ENCODE measurements at places on chromosomes 5 and 9.

DNA sequence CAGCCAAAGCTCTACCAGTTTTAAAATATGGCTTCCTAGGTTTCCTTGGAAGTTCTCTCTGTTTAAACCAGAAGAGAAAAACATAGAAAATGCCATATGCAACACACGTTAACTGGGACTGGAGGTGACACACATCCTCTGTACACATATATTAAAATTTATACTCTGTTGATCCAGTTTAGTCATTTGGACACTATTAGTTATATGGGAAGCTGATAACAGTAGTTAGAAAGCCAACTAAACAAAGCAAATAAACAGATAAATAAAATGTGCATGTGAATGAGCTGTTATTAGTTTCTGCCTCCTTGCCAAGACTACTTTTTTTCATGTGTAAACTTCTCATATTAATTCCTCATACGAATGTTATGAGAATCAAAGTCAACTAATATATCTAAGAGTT is 1249.2 kb upstream of the CDH6 start:
- no peak for DNase-seq

- DNase-seq, result no peak
These were observed 9.9 kb downstream of the PLK2 start for GRCh38 chr5:58450018-58450417.

GRCh38 chr9:98547606-98548005 is 161.1 kb downstream of the GABBR2 start:
- no peak for DNase-seq

DNA sequence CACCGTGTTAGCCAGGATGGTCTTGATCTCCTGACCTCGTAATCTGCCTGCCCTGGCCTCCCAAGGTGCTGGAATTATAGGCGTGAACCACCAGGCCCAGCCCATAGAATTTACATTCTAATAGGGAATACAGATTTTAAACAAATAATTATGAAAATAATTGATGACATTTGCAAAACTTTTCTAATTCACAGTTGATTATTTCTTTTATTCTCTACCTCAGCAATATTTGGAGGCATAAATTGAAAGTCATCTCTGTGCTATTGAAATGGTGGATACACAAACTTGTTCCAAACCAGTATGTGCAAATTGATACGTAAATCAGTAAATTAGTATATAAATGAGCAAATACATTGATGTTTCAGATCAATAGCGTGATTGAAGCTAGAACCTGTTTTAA is 8.2 kb downstream of the BNIP1 start:
- DNase-seq, result no peak

DNA sequence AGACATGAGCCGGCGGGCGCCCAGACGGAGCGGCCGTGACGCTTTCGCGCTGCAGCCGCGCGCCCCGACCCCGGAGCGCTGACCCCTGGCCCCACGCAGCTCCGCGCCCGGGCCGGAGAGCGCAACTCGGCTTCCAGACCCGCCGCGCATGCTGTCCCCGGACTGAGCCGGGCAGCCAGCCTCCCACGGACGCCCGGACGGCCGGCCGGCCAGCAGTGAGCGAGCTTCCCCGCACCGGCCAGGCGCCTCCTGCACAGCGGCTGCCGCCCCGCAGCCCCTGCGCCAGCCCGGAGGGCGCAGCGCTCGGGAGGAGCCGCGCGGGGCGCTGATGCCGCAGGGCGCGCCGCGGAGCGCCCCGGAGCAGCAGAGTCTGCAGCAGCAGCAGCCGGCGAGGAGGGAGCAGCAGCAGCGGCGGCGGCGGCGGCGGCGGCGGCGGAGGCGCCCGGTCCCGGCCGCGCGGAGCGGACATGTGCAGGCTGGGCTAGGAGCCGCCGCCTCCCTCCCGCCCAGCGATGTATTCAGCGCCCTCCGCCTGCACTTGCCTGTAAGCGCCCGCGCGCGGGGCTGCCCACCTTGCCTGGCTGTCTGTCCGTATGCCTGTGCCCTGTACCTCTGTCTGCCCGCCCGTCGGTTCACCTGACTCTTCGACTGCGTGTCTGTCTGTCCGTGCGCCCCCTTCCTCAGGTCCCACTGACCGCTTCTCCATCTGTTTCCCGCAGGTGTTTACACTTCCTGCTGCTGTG is 412 bp downstream of the FGF18 start:
- DNase-seq, result peak; percentile 34

DNA sequence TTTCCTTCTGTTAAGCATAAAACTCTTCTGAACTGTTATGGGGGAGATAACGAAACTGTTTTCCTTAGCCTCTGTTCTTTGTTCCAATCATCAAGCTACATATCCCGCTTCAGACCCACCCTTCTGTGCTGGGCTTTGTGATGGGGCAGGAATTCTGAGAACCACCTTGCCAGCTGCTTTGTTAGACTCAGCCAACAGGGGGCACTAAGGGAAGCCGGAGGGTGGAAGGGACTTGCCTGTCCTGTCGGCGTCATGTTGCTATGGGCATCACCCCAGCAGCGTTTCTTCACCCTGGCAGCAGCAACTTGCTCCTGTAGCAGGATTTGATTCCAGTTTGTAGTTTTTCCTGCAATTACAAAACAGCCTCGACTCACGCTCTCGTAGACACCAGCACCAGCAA is 169.1 kb downstream of the CAAP1 start:
- no peak for DNase-seq

GRCh38 chr5:89324990-89325389 is 442.0 kb upstream of the MEF2C start:
- no peak for DNase-seq

- DNase-seq, result peak; percentile 8
These were observed 586.4 kb downstream of the TAF11L14 start for GRCh38 chr5:18220631-18221030.

DNA sequence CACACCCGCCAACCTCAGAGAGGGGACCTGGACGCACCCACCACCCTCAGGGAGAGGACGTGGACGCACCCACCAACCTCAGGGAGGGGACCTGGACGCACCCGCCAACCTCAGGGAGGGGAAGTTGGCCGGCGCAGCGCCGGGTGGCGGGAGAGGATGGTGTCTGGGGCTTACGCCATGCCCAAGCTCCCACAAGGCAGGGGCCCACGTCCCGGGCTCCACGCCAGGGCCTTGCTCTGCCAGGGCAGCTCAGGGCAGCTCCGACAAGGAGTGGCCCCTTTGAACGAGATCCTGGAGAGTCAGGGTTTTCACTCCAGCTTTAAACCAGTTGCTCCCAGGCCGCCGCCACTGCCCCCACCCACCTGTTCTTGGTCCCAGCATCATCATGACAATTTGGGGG is 32.2 kb upstream of the SLC12A7 start:
- DNase-seq, result no peak

- DNase-seq, result no peak
These were observed 19.7 kb downstream of the EXD3 start for GRCh38 chr9:137403269-137403668.

GRCh38 chr5:107668154-107669095 is 2.3 kb downstream of the EFNA5 start:
- no peak for DNase-seq

- peak; percentile 5 for DNase-seq
These were observed 471.7 kb upstream of the RORB start for GRCh38 chr9:74025402-74025925.

DNA sequence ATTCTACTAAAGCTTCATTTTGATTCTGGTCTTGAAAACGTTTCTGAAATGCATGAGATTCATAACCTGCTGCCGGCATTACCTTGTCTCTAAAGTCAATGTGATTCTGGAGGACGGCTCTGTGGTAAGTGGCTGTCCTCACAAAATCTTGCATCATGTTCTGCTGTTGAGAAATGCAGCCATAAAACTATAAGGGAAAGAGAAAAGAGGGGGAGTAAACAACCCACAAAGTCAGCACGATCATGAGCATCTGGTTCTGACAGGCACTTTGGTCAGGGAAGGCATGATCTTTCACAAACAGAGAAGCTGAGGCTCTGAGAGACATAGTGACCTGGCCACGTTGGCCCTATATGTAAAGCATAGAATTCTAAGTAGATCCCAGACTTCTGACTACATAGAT is 168.9 kb upstream of the PUM3 start:
- DNase-seq, result no peak

DNA sequence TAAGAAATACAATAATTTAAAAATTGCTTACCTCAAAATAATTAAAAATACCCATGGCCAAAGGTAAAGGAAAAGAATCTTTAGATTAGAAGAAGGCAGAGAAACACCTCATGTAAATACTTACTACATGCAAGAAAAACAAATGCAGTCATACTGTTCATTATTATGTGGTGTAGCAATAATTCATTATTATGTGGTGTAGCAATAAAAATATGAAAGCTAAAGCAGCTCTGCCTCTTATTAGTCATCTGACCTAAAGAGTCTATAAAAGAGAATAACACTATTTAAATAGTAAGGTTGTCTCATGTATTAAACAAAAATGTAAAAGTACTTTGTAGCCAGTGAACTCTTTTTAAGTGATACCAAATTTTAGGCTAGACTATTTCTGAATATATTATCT is 6.6 kb downstream of the DTWD2 start:
- DNase-seq, result peak; percentile 6

DNA sequence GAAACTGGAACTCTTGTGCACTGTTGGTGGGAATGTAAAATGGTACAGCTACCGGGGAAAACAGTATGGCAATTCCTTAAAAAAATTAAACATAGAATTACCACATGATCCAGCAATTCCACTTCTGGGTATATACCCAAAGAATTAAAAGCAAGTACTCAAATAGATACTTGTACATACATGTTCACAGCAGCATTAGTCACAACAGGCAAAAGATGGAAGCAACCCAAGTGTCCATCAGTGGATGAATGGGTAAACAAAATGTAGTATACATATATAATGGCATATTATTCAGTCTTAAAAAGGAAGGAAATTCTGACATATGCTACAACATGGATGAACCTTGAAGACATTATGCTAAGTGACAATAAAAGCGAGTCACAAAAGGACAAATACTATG is 7.4 kb upstream of the SLC22A5 start:
- DNase-seq, result no peak

- DNase-seq, result no peak
These were observed 181.4 kb downstream of the NTRK2 start for GRCh38 chr9:84850830-84851392.

- DNase-seq, result no peak
These were observed 32.6 kb upstream of the RASGEF1C start for GRCh38 chr5:180241600-180241999.

- DNase-seq, result peak; percentile 86
These were observed 6.8 kb downstream of the MACROH2A1 start for GRCh38 chr5:135392256-135392655.

DNA sequence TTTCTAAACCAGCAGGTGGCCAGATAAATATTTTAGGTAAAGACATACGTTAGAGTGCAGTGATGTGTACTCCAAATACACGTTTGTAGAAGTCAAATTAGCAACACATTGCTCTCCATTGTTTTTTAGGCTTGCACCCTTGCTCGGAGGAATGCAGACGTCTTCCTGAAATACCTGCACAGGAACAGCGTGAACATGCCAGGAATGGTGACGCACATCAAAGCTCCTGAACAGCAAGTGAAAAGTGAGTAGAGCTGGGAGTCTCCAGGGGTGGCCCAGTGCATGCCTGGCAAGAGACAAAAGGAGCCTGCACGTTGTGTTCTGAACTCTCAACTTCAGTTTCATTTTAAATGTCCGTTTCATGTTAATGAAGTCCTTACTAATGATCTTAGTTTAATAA is 207.5 kb upstream of the OTULINL start:
- no peak for DNase-seq

DNA sequence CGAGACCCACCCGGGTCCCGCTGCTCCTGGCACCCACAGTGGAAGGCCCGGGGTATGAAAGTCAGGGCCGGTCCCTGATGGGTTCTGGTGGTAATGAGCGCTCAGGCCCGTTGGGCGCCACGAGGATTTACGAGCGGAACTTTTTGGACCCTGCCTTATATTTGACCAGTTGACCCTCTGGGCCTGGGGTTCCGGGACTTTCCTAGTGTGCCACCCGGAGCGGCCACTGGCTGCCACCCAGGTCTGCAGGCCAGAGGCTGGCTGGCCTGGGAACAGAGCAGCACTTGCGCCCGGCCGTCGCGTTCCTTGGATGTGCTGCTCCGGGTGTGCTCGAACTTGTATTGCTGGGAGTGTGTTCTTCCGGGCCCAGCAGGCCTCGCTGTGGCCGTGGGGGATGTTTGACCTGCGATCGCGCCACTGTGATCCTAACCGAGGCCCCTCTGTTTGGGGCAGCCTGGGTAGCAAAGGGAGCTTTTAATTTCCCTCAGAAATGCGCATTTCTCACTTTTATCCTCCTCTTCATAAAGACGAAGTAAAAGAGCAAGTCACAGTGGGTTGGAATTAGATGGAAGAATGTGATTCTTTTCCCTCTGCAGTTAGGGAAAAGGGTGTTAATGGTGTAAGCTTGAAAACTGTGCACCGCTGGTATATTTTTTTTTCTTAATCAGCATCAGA is 1.2 kb downstream of the F2RL1 start:
- DNase-seq, result no peak

DNA sequence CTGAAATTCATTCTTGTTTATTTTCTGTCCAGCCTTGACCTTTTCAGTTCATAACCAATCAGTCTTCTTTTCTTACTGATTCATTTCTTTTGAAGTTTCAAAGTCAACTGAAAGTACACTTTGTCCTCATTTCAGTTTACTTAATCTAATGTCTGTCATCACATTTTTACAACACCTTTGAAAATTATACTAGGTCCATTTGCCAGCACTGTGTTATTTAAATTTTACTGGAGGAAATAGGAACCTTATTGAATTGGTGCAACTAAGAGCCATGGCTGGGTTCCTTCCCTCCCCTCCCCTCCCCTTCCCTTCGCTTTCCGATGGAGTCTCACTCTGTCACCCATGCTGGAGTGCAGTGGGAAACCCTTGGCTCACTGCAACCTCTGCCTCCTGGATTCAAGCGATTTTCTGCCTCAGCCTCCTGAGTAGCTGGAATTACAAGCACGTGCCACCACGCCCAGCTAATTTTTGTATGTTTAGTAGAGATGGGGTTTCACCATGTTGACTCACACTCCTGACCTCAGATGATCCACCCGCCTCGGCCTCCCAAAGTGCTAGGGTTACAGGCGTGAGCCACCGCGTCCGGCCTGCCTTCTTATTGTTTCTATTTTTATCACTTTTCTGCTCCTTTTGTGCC is 6.3 kb downstream of the RMI1 start:
- DNase-seq, result peak; percentile 40

GRCh38 chr5:158096835-158097234 is 237.9 kb upstream of the CLINT1 start:
- DNase-seq, result no peak

GRCh38 chr5:38121420-38121819 is 136.9 kb upstream of the EGFLAM start:
- DNase-seq, result no peak

GRCh38 chr9:69572611-69573010 is 99.6 kb downstream of the APBA1 start:
- peak; percentile 42 for DNase-seq

DNA sequence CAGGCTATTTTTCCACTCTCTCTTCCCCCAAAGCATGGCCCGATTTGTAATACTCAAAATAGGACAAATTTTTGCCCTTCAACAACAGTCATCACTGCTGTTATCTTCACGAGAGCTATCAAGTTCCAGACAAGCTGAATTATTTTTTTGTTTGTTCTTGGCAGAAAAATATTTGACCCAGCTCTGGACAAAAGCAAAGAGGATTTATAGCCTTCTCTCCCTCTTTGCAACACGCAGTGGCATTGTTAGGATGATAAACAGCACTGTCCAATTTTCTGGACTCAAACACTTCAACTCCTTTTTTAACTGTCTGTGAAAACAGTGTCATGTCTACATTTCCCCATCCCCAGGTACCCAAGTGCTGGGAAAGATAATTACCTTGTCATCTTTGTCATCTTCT is 160.3 kb downstream of the SLF1 start:
- DNase-seq, result no peak
